ENCODE measurements at places on chromosomes 16 and 17.

- no peak for DNase-seq
Measured at GRCh38 chr16:2085669-2086068, 37.9 kb downstream of the TSC2 start.

DNA sequence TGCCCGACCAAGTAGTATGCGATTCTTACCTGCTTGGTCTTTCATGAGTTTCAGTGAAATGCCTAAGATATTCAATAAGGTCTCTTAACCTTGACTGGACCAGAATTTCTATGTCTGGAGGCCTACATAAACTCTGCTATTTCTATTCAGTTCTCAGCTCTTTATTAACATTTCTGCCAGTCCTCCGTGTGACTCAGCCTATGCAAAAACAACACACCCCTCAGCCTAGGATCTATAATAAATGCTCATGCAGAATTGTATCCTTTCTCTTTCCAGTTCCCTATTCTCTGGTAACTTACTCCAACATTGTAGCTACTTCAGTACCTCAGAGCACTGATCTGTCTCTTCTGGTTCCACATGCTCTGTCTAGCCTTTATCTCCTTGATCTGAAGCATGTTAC is 1507.4 kb downstream of the CDH11 start:
- no peak for DNase-seq

DNA sequence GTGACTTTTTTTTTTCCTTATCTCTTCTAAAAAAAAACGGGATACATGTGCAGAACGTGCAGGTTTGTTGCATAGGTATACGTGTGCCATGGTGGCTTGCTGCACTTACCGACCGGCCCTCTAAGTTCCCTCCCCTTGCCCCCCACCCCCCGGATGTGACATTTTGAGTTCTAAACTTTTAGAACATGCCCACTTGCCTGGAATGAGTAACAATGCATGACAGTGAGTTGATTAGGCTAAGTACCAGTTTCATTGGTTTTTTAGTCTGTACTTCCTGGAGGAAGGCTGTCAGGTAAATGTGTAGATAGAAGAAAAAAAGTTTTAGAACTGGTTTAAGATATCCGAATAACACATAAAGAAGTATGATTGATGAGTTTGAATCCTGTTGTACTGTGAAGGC is 4.0 kb downstream of the BPTF start:
- no peak for DNase-seq

DNA sequence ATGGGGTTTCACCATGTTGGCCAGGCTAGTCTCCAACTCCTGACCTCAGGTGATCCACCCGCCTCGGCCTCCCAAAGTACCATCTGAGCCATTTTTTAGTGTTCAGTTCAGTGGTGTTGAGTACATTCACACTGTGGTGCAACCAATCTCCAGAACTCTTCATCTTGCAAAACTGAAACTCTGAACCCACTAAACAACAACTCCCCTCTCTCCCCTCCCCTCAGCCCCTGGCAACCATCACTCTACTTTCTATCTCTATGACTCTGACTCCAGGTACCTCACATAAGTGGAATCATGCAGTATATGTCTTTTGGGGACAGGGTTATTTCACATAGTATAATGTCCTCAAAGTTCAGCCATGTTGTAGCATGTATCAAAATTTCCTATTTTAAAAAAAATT is 18.7 kb upstream of the MAPK3 start:
- no peak for DNase-seq

GRCh38 chr17:31535581-31535981 is 144.1 kb downstream of the RAB11FIP4 start:
- DNase-seq = no peak

DNA sequence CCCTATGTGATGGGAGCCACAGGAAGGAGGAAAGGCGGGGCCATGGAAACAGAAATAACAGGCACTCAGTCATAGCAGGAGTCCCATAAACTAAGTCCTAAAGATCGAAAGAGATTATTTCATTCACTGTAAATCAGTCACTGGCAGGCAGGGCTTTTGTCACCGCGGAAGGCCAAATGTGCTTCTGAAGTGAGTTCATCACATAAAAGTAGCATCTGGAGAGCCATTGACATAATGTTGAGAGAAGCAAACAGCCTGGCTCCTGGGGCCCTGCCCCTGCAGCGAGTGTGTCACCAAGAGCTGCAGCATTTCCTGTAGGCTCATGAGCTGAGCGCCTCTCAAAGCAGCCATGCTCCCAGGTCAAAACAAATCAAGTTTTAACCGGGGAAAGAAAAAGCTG is 476.2 kb downstream of the HAPSTR1 start:
- DNase-seq = no peak

DNA sequence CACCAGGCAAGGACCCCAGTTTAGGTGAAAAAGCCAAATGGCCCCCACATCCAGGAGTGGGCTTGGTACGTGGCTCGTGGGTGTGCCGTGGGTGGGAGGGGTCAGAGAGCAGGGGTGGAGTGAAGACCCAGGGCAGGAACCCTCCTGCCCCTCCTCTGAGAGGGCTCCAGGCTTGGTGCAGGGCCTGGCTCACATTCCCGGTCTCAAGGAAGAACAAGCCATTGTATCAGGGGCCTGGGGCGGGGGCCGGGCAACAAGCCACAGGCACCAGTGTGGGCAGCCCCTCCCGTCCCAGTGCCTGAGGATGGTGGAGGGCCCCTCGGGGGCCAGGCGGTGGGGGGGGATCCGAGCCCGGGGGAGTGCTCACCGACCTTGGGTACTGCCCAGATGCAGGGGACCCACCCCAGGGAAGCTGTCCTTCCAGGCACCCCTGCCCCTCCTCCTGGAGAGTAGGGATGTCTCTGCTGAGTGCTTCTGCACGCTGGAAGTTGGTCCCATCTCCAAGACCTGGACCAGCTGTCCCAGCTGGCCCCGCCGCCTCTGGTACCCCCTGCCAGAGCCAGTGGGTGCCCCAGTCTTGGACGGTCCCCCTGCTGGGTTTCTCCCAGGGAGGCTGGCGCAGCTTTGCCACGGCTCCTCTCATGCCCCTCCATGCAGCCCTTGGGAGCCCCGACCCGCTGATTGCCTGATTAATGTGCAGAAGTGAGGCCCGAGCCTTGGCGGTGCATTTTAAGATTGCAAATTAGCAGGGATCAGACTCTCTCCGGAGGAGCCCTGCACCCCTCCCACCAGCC is 83.7 kb downstream of the RTN4RL1 start:
- no peak for DNase-seq

DNA sequence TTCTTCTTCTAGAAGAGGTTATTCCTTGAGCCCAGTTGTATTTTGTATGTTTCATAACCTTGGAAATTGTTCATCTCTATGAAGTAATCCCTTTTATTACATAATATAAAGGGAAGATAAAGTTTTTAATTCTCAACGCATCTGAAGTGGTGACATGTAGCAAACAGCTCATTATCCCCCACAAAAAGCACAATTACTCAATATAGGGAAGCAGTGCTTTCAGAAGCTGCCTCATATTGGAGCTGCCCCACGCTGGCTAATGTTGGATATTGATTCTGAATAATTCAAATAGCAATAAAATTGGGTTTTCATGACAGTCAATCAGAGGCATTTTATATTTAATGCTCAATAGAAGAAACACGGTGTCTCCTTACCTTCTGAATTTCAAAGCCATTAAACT is 604.3 kb upstream of the RBFOX1 start:
- DNase-seq = no peak

DNA sequence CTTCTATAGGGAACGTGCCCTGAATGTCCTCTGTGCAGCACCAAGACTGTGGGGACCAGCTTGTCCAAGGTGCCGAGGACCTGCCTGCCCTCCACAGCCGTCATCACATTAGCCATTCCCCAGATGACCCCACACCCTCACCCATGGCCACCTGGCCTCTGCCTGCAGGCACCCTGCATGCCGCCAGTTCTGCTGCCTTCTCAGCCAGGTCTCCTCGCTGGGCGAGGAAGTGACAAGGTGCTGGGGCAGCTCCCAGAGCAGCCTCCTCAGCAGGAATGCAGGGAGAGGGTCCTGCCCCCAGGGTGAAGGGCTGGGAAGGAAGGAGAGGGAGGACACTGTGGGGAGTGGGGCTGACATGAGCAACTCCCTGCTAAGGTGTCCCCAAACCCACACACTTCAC is 18.6 kb upstream of the C16orf78 start:
- no peak for DNase-seq

GRCh38 chr17:44892250-44892649 is 7.0 kb downstream of the EFTUD2 start:
- DNase-seq = no peak

DNA sequence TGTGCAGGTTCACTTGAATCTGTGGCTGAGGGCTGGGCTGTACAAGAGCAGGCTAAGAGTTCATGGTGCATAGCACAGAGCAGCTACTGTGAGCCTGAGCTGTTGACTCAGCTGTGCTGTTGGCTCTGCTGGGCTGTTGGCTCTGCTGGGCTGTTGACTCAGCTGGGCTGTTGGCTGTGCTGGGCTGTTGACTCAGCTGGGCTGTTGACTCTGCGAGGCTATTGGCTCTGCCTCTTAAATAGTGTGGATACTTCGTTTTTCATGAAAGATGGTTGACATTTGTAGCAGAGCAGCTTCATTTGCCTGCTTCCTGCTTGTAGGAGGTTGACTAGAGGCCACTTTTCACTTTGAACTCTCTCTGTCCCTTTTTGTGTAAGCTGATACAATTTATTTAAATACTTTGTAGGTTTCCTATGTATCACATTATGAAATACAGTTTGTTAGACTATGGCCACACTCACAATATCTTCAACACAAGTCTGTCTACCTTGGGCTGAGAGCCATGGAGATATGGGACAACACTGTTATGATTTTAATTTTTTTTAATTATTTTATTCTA is 40.3 kb upstream of the CCNF start:
- no peak for DNase-seq

DNA sequence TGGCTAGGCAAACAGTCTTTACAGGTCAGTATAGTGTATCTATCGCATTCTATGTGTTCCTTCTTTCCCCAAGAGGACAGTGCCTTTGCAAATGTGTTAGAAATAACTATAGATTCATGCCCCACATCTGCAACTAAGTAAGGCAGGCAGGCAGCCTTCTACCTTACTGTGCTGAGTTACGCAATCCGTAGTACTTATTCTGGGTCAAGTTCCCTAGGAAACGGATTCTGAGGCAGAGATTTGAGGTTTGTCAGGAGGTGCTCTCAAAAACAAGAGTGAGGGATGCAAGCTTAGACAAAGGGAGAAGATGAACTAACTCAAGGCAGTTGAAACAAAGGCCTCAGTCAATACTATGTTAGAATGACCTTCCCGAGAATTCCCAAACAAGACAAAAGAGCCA is 12.7 kb upstream of the ANKFY1 start:
- DNase-seq = no peak

DNA sequence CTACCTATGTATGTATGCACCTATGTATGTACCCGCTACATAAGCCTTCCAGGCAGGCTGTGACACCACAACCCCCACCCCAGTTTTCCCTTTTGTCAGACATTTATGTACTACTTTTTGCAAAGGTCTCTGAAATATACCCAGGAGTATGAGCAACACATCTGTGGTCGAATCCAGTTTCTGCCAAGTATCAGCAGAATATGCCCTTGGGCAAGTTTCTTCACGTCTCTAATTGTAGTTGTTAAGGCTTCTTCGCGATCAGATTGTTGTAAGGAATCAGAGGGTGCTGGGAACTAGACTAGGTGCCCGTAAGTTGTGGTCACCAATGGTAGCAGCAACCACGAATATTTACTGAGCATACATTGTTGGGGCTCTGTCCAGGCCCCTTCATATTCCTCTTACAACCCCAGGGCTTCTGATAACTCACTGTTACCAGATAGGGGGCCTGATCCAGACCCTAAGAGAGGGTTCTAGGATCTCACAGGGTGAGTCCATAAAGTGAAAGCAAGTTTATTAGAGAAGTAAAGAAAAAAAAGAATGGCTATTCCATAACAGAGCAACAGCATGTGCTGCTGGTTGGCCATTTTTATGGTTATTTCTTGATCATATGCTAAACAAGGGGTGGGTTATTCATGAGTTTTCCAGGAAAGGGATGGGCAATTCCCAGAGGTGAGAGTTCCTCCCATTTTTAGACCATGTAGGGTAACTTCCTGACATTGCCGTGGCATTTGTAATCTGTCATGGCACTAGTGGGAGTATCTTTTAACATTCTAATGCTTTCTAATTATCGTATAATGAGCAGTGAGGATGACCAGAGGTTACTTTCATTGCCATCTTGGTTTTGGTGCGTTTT is 16.6 kb downstream of the NUDT7 start:
- no peak for DNase-seq

Measured in retinal pigment epithelial cell (primary cell).